ENCODE measurements at places on chromosomes 4 and X.
A peak's percentile ranks its signal among the peaks of the same experiment; 100 is the strongest.

- no peak for DNase-seq
These were observed 44.1 kb upstream of the SH3RF1 start for GRCh38 chr4:169314906-169315305.

- no peak for DNase-seq
These were observed 58.1 kb upstream of the ADRA2C start for GRCh38 chr4:3708103-3708510.

GRCh38 chr4:3387154-3387942 lies 54.4 kb upstream of the HGFAC start:
- DNase-seq, result no peak

DNA sequence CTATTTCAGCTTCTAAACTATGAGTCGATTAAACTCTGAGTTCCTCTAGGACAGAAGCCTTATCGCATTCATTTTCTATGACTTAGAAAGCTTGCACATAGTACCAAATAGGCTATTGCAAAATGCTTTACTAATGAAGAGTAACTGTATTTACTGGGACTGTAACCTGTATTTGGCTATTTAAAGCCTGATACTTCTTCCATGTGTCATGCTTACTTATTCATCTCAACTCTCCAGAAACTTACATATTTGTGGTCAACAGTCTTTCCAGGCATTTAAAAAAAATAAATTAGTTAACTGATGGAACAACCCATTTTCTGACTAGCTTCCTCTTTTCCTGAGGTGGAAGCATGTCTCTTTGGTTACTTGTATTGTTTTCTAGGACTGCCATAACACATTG lies 467.9 kb downstream of the PCDH11X start:
- no peak for DNase-seq

DNA sequence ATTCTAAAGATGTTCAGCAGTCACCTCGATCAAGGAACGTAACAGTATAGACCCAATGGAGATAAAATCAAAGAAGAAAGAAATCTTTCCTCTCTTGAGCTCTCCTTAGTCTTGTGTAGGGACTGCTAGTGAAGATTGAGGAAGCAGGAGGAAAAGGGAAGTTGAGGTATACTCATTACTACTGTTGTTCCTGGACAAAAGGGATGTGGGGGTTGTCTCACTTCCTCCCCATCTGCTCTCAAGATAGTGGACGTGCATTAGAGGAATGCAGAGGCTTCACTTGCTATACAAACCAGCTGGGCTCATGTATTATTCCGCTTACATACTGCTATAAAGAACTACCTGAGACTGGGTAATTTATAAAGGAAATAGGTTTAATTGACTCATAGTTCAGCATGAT lies 208.9 kb upstream of the ARHGEF9 start:
- no peak for DNase-seq

DNA sequence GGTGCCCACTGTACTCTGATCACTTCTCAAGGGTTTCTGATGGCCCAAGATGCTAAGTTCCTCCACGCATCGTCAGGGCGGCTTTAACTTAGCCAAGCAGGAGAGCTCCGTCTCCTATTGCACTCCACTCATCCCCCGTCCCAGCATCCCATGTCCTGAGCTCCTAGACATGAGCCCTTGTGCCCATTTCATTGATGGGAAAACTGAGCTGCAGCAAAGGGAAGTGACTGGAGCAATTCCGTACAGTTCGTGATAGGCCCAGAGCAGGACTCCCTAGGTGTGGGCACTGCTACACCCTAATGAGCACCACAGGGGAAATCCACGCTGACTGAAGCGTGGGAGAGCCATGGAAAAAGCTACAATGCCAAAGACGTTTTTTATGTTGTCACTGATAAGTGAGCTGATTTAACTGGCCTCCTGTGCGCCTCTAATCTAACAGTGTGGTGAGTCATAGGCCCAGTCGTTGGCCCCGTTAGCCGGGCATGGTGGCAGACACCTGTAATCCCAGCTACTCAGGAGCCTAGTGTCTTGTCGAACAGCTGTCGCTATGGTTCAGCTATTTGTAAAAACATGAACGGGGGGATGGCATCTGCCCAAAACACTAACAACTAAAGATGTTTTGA lies 14.9 kb downstream of the NSDHL start:
- DNase-seq, result no peak

- DNase-seq, result no peak
These were observed 31.0 kb downstream of the KDM6A start for GRCh38 chrX:44903830-44904530.

DNA sequence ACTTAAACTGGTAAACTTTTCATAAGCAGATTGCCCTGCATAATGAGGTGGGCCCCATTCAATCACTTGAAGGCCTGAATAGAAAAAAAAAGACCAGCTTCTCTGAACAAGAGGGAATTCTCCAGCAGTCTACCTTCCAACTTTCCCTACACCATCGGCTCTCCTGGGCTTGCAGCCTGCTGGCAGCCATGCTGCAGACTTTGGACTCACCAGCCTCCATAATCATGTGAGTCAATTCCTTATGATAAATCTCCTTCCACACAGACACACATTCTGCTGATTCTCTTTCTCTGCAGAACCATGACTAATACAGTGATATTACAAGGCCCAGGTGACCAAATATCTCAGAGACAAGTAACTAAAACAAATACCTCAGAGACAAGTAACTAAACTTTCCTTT lies 113.8 kb upstream of the WDR17 start:
- DNase-seq, result no peak

DNA sequence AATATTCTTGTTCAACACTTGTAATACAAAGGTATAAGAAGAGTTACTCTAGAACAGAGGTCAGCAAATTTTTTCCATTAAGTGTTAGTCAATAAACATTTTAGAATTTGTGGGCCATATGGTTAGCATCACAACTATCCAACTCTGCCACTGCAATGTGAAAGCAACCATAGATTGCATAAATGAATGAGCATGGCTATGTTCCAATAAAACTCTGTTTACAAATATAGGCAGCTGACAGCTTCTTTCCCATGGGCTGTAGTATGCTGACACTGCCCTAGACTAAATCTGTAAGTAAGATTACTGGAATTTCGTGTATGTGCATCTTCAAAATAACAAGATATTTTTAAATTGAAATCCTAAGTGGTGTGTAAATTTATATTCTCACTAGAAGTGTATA lies 73.7 kb downstream of the GABRA2 start:
- DNase-seq, result no peak

GRCh38 chr4:88981993-88982392 lies 75.0 kb downstream of the FAM13A start:
- DNase-seq, result no peak

DNA sequence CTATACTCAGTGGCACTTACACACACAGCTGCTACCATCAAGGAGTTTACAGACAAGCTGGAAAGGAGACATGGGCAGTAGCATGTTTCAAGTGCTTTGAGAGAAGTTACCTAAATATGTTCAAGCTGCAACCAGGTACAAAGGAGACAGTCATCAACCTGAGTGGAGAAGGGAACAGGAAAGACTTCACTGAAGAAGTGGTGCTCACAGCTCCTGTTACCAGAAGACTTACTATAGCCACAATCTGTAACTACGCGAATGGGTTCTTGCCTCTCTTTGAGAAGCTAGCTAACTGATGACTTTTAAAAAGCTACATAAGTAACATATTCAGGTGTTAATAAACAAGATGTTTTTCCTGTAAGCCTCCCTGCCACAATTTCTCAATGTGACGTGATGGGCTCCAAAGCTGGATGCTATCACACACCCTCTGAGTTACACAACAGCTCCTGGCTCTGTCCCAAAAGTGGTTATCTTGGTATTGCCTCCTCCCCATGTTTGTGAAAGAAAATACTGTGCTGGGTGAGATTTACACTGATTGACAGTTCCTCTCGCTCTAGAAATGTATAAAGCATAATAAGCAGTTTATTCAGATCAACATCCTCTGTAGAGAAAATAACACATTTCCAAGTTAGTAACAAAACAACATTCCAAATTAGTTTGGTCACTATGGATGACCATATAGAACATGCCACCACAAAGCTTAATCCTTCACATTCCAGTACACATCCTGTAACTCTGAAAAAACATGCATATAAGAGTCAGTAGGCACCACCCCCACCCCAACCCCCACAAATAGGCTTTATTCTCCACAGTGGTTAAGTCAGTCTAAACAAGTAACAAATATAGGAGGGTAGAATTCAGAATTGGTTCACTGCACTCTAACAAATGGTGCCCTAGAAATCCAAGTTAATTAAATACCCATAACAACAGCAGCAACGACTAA lies 81.8 kb downstream of the FRYL start:
- DNase-seq, result no peak

DNA sequence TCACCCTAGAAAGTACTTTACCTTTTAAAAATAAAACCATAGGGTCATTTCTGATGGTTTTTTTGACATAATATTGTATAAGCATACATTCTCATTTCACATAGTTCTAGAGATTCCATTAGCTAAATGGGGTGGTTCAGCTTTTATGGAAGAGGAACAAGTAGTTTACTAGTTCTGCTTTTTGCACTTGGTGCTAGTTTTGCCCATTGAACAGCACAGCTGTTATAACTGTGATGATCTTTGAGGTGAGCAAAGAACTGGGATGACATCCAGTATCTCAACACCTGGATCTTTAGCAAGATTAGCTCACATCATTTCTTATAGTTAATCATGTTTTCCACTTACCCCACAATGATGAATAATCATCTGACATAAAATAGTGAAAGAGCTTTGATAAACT lies 40.9 kb downstream of the MOB1B start:
- DNase-seq, result no peak

- DNase-seq, result no peak
These were observed 42.2 kb downstream of the AKAP4 start for GRCh38 chrX:50158593-50158992.

GRCh38 chrX:24696294-24696693 lies 2.6 kb downstream of the POLA1 start:
- no peak for DNase-seq

GRCh38 chr4:1309261-1310010 lies 19.7 kb downstream of the MAEA start:
- peak; percentile 42 for DNase-seq

DNA sequence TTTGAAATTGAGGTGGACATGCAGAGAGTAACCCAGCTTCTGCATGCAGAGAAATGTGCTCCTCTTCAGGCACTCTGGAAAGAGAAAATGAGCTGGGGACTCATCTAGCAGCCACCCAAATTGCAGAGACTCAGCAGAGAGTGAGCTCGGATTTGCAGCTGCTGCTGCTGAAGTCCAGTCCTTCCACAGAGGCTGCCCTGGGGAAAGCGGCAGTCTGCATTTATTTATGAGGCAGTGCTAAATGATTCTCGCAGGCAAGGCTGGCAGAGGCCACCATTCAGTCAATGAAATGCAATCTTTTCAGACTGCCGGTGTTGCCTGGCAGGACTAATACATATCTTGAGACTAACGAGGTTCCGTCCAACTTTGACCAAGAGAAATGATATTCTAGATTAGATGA lies 404.8 kb downstream of the NLGN4X start:
- DNase-seq, result no peak

GRCh38 chr4:52164116-52164515 lies 113.0 kb downstream of the SPATA18 start:
- DNase-seq, result no peak
